ENCODE measurements at places on chromosomes 11 and 22.

- DNase-seq = no peak
Observed at GRCh38 chr22:37165066-37165465, 15.3 kb upstream of the IL2RB start.

GRCh38 chr11:16382638-16383380 lies 26.5 kb upstream of the SOX6 start:
- no peak for DNase-seq

- DNase-seq = no peak
Observed at GRCh38 chr11:533586-534395, 1.6 kb downstream of the HRAS start.

GRCh38 chr11:128928400-128928799 lies 14.3 kb downstream of the TP53AIP1 start:
- DNase-seq = no peak

DNA sequence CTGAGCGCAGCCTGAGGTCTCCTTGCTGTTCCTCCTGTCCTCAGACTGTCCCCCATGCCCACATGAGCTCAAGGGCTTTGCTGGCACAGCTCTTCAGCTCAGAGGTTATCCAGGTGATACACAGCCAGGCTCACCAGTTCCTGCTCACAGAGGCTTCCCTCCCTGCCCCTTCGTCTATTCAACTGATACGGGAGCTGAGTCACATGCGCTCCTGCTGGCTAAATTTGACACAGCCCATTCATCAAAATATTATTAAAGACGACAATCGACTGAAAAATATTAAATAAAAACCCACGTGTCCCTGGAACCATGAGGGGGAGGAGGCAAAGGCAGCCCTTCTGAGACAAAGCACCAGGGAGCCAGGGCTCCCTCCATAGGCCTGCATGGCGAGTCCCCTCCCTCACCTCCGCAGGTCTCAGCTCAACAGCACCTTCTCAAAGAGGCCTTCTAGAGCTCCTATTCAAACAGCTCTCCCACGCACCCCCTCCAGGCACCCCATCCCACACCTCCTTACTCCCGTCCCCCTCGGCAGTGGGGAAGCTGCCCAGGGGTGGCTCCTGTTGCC lies 40.5 kb downstream of the DUSP8 start:
- DNase-seq = no peak

DNA sequence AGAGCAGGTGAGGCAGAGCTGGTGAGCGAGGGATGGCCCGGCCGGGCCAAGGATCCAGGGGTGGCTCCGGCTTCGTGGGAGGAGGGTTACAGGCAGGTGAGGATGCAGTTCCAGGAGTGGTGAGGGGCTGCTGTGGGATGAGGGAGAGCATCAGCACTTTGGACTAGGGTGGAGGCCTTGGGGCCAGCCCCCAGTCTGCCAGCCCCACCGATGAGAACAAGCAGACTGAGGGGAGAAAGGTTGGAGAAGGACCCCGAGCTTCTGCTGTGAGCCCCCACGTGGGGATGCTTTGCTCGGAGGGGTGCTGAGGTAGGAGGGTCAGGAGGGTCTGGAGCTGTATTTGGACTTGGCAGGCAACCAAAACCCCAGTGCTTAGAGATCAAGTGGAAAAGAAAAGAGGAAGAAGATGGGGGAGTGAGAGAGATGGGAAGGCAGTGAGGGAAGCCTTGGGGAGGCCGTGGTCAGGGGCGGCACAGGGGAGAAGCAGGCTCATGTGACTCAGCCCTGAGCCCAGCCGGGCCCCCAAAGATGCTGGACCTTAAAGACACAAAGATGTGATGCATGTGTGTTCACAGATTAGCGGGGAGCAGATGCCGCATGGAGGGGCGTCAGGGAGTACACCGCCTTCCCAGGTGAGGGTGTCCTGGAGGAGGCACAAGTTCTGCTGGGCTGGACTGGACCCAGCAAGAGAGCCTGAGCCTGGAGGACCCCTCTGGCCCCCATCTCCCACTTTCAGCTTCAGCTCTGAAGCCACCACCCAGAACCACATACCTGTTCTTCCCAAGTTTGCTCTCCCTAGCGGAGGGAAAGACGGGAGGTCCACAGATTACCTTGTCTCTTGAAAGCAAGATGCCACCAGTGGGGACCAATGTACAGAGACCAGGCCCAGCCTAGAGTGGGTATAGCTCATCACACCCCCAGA lies 91.3 kb downstream of the CDKN1C start:
- no peak for DNase-seq

DNA sequence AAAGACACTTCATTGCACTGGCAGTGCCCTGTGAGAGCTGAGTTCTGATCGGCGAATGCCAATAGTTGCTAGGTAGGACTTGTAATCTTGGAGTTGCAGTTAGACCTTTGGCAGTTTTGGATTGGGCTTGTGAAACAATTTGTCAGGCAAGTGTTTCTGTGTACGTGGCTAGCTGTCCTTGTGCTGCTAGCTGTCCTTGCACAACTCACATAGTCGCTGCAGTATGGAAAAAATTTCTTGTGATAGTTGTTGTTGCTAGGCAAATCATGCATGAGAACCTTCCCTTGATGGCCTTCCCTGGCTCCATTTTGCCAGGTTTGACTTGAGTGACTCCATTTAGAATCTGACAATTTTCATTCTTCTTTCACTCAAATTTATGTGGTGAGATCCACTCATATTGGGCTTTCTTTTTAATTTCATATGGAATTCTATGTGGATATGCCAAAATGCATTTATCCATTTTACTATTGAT lies 140.7 kb downstream of the APIP start:
- DNase-seq = no peak

DNA sequence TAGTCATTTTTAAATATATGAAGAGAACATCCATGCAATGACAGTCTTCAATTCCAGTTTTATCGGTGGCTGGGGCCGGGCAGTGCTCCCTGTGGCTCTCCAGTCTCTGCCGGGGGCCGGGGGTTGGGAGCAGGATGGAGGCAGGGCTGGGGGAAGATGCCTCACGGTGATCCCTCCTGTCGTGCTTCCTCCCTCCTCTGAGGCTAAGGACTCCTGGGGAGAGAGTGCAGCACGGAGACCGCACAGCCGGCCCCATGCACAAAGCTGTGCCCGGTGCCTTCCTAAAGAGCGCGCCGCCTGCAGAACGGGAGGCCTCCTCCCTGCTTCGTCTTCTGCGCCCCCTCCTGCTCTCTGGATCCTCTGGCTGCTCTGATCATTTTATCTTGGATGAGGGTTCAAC lies 20.5 kb downstream of the GAL start:
- no peak for DNase-seq

DNA sequence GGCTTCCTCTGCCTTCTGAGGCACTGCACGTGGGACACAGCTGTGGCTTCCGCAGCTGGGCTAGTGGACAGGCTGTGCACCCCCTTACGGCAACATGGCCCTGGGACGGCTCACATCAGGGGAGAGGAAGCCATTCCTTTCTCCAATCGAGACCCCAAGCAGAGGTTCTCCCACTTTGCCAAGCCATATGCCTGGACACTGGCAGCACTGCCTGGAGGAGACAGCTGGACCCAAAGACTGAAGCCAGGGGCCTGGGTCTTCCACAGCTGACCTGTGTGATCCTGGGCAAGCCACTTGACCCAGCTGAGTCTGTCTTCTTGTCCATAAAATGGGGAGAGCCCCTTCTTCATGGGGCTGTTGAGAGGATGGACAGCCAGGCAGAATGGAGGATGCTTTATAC lies 65.4 kb downstream of the SHISAL1 start:
- DNase-seq = no peak

- DNase-seq = no peak
Observed at GRCh38 chr11:19216021-19216420, 14.2 kb upstream of the CSRP3 start.

- no peak for DNase-seq
Observed at GRCh38 chr11:9566561-9567063, 6.9 kb upstream of the WEE1 start.

- DNase-seq = no peak
Observed at GRCh38 chr11:130383344-130384211, 44.8 kb downstream of the ADAMTS8 start.

DNA sequence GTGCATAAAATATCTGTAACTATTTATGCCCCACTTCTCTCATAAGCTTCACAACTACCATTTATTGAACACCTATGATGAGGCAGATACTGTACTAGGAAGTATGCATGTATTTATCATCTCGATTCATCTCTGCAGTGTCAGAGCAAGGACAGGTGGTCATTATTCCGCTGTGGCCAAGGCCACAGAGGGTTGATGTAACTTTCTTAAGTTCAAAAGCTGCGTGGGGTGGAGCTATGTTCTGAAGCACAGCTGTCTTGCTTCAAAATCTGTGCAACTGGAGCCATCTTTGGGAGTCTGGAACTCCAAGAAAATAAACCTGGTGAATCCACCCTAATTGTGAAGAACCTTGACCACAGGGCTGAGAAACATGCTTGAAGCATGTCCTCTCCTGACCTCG lies 60.2 kb upstream of the HMGXB4 start:
- no peak for DNase-seq

- DNase-seq = no peak
Observed at GRCh38 chr11:131223198-131223991, 147.0 kb upstream of the NTM start.

DNA sequence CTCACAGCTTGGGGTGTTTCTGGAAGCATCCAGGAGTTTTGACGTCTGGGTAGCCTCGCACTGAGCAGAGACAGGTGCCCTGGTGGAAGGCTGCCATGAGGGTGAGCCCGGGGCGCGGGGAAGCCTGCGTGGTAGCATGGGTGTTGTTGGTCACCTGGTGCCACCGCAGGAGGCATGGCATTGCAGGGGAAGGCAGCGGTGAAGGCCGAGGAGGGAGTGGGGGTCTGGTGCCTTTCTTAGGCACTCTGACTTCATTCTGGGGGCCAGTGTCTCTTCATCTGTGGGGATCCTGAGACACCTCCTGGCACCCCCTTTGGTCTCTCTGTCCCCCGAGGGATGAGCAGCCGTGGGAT lies 271.2 kb downstream of the TBC1D22A start:
- no peak for DNase-seq
